ENCODE measurements at places on chromosomes 6 and 20.

DNA sequence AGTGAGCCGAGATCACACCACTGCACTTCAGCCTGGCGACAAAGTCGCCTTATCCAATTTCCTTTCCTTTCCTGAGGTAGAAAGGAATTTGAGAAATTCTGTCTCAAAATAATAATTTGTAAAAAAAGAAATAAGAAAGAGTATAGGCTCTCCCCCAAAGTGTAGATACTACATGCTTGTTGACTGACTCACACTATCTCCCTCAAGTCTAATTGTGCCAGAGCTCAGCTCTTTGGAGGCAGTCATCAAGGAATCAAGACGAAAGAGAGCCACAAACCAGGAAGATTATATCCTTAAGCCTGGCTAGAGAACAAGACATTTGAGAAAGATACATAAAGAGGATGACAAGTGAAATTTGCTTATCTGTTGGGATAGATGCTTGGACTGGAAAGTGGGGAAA is 3.7 kb upstream of the FKBPL start:
- DNase-seq: no peak

DNA sequence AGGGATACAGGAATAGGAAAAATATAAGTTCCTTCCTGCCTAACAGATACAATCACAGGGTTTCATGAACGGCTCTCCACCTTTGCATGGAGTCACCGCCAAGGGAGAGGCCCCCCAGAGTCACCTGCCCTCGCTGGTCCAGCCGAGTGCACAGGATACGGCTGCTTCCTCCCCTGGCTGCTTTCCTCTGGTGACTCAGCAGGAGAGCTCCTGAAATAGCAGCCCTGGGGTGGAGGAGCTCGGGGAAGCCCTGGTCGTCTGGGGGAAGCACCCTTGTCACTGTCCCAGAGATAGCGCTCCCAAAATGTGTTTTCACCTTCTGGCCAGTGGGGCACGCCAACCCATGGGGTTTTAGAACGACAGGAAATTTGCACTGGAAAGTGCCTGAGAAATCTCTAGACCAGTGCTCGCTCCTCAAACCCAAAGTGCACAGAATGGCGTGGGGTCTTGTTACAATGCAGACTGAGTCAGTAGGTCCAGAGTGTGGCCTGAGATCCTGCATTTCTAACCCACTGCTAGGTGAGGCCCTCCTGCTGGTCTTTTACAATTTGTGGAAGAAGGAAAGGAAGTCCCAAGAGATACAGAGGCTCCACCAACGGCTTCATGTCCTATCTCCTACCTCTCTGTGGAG is 35.9 kb upstream of the FAM50B start:
- DNase-seq: no peak

DNA sequence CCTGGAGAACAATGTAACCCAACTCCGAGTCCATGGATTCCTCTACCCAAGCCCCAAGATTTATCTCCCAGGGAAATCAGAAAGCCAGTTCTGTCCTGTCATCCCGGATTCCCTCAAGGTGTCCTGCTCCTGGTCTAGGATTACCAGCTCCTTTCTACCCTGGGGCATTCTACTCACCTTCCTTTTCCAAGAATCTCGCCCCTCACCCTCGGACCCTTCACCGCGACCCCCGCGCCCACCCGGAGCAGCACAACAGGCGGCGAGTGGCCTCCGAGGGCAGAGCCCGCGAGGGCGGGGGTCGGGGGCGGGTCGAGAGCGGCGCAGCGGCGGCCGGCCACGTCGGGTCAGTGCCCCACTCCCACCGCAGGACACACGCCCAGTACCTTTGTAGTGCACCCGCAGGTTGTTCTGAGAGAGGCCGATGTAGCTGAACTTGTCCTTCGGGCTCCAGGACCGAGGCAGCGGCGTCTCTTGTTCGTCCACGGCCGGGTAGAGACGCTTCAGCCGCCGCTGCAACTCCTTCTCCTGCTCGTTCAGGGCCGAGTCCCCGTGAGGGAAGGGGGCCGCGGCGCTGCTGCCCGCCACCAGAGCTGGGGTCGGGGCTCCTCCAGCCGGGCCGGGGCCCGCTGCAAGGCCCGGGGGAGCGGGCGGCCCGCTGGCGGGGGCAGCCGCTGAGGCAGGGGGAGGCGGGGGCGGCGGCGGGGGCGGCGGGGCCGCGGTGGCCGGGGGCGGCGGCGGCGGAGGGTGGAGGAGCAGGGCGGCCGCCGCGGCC is 897 bp downstream of the RANBP9 start:
- peak; percentile 17 for DNase-seq

DNA sequence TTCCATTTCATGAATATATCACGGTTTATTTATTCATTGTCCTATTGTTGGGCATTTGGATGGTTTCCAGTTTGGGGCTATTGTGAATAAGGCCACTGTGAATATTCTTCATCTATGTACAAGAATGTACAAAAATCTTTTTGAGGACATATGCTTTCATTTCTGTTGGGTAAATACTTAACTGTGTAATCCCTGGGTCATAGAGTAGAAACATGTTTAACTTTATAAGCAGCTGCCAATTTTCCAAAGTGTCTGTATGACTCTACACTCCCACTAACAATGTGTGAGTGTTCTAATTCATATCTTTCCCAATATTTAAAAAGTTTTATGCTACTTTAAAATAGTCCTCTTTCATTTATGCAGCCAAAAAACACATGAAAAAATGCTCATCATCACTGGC is 98.6 kb downstream of the UST start:
- DNase-seq: no peak

DNA sequence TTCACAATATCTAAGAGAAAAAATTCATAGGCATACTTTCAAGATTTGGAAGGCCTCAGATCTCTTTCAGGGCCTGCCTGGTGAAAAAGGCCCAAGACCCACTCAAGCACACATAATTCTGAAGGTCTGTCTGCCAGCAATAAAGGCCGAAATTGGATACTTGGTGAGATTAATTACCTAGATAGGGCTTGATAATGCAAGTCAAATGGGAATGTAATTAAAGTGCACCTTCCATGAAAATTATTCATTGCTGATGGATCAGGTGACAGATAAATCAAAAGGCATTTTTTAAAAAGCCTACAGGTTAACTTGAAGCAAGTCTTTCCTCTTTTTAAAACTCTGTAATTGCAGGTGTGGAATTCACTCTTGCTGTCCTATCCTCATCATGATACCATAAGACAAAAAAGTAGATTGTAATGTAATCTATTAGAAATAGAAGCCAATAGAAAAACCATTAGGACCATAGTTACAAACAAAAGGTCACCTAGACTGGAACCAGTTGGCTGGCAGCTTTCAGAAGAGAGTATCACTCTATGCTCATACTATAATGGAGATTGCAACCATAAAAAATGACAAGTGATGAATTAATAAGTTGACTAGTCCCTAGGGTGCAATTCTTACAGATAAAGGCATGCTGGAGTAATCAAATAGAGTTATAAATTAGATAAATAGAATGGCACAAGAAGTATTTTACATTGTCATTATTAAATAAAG is 77.3 kb downstream of the EPHA7 start:
- no peak for DNase-seq
